GM04503 (cell line): ENCODE measurements at places on chromosomes 3 and 15.

DNA sequence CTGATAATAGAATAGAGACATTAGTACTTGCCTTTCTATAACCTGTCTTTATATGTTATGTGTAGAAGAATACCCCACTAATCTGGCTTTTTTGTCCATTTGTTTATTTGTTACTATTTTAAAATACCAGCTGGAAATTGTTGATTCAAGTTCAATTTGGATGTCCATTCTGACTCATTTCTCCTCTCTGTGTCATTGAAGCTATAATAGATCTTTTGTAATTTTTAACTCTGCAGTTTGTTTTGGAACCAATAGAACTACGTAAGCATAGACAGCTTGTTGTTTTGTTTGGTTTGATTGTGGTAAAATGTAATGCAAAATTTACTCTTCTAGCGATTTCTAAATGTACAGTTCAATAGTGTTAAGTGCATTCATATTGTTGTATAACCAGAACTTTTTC lies 390.4 kb downstream of the ZIC1 start:
- DNase-seq = no peak

- DNase-seq = no peak
Observed at GRCh38 chr3:122563717-122564025, 429 bp downstream of the PARP9 start.

GRCh38 chr3:174884776-174885568 lies 25.8 kb downstream of the NAALADL2 start:
- DNase-seq = no peak

DNA sequence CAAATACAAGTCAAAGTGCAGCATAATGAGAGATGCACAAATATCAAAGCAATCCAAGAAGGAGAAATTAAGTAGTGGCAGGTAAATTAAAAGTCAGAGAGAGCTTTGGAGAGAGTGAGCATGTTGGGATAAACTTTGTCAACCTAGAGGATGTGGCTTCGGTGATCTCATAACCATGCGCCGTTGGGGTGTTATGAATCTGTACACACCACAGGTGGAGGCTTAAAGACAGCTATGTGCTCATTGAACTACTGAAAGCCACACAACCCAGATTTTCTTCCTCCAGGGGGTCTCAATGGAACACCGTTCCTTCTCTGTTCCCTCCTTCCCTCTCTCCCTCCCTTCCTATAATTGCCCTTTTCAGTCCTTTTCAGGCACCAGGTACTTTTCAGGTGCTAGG lies 52.0 kb downstream of the SUCNR1 start:
- DNase-seq = no peak

DNA sequence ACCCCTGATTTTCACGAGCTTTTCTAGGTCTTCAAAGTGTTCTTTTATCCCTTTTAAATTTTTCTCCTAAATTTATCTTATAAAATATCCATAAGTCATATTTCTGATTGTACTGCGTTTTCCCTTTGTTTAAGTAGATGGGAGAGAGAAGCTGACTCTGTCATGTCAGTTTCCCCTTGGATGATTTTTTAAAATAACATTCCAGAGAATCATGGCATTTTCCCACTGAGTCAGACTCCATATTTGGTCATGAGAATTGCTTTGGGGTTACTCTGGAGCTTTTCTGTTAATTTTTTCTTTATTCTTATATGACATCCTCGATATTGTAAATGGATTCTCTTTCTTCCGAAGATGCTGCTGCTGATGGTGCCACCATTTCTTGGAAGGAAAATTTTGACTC lies 28.6 kb upstream of the UMPS start:
- DNase-seq = peak; percentile 42

DNA sequence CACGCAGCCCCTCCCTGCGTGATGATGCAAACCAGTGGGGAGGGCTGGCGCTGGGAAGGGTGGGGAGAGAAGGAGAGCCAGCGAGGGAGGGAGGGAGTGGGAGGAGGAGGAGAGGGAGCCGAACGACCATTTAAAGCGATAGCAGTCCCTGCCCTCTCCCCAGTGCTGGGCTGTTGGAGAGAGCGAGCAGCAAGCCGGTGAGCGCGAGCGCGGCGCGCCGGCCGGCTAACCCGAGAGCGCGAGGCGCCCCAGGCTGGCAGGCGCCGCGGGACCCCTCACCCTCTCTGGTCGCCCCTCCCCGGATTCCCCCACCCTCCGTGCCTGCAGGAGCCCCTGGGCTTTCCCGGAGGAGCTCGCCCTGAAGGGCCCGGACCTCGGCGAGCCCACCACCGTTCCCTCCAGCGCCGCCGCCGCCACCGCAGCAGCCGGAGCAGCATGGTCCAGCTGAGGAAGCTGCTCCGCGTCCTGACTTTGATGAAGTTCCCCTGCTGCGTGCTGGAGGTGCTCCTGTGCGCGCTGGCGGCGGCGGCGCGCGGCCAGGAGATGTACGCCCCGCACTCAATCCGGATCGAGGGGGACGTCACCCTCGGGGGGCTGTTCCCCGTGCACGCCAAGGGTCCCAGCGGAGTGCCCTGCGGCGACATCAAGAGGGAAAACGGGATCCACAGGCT lies at the start of gene GRM7:
Gene GRM7 (plus strand): TSS at position 162 of the 671 bp plus-strand sequence.
- no peak for DNase-seq

DNA sequence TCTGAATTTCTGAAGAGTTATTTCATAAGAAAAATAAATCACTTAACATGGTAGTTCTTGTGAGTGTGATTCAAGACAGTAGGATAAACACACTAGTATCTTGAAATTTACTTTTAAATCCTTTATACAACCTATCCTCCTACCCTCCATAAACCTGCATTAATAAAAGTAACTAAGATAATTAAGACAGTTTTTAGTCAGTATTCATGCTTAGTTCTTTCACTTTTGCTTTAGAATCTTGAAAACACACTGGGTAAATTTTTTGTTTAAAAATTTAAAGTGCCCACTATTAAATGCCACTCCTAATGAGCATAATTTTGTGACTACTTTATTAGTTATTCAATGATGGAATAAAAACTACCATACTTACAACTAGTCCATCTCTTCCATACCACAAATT lies 28.8 kb downstream of the GOLIM4 start:
- no peak for DNase-seq

GRCh38 chr3:197425485-197426120 lies 127.2 kb upstream of the DLG1 start:
- DNase-seq = no peak

GRCh38 chr3:149581681-149582370 lies 76.0 kb downstream of the WWTR1 start:
- DNase-seq = peak; percentile 75

- no peak for DNase-seq
Observed at GRCh38 chr3:63779227-63779626, 39.9 kb upstream of the C3orf49 start.

DNA sequence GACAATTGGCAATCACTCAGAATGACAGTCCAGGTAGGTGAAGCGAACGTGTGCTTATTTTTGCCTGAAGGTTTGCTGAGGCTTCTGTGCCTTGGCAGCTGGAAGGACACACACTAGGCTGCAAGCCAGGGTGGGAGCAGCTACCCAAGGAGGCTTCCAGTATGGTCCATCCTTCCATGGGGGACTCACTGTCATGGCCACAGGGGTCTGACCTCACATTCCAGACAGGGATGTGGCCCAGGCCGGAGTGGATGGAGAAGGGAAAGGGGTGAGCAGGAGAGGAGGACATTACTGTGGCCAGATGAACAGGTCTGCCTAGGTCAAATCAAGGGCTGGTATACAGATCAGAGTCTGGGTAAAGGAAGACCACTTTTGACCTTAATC lies 247.7 kb downstream of the ADAMTS17 start:
- DNase-seq = no peak

DNA sequence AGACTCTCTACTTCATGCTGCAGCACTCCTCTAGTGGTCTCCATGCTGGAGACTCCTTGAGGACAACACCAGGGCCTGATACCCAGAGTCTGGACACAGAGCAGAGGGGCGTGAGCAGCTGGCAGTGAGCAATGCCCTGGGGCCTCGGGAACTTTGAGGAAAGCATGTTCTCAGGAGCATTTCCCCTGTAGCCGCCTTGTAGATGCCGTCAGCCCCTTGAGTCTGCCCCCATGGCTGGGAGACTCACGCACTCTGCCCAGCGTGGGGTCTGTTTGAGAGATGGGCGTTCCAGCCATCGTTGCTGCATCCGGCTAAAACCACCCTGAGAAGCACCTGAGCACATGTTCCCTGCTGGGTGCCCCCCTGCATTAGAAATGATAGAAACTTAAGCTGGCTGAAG lies 56.8 kb downstream of the PLXNA1 start:
- DNase-seq = no peak

DNA sequence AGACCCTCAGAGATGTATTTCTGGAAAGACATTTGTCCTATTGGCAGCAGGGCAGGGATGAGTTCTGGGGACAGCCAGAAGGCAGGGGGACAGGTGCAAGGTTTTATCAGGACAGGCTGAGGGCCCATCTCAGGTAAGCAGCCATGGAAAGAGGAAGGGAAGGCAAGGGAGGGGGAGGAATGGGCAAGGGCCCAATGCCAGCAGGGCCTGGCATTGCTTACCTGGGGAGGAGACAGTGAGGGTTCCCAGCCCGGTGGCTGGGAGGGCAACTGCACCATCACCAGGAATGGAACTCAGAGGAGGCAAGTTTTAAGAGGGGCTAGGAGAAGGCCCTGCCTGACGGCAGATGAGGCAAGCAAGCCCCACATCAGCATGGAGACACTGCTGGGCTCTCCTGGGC lies 3.1 kb downstream of the ARPIN start:
- DNase-seq = no peak

- DNase-seq = no peak
Observed at GRCh38 chr3:31232055-31233025, 300.4 kb upstream of the STT3B start.

- peak; percentile 37 for DNase-seq
Observed at GRCh38 chr15:87874896-87875711, 381.4 kb downstream of the NTRK3 start.

DNA sequence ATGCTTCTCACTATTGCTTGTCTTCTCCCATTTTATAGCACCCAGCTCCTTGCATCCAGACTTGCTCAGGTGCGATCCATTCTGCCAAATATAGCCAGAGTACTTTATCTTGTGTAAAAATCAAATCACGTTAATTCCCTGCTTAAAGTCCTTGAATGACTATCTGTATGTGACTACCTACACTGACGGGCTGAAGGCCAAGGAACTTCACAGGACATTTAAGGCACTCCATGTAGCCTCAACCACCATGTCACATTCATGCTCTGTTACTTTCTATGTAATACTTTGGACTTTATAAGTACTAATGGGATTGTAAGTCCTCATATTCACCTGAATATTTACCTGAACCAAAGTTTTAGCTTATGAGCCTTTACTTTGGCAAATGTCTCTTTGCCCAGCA lies 489.9 kb downstream of the MECOM start:
- no peak for DNase-seq

GRCh38 chr3:30302027-30302426 lies 304.4 kb upstream of the TGFBR2 start:
- DNase-seq = no peak

DNA sequence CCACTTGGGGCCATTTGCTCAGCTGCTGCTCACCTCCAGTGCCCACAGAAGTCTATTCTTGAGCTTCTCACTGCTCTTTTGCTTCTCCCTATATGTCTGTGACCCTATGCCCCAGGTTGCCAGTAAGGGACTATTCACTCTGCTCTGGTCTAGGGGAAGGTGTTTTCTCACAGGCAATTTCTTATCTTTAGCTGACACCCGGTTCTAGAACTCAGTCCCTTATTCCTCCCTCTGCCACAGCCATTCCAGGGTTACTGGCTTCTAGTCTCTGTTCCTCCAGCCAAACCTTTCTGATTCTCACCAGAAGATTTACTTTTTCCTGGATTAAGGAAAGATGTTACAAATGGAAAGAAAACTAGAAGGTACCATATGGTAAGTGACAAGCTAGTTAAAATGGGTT lies 574.0 kb downstream of the NTRK3 start:
- no peak for DNase-seq

- DNase-seq = no peak
Observed at GRCh38 chr3:81651139-81651538, 110.3 kb downstream of the GBE1 start.

GRCh38 chr3:108036984-108037741 lies 53.7 kb downstream of the CD47 start:
- DNase-seq = peak; percentile 50

DNA sequence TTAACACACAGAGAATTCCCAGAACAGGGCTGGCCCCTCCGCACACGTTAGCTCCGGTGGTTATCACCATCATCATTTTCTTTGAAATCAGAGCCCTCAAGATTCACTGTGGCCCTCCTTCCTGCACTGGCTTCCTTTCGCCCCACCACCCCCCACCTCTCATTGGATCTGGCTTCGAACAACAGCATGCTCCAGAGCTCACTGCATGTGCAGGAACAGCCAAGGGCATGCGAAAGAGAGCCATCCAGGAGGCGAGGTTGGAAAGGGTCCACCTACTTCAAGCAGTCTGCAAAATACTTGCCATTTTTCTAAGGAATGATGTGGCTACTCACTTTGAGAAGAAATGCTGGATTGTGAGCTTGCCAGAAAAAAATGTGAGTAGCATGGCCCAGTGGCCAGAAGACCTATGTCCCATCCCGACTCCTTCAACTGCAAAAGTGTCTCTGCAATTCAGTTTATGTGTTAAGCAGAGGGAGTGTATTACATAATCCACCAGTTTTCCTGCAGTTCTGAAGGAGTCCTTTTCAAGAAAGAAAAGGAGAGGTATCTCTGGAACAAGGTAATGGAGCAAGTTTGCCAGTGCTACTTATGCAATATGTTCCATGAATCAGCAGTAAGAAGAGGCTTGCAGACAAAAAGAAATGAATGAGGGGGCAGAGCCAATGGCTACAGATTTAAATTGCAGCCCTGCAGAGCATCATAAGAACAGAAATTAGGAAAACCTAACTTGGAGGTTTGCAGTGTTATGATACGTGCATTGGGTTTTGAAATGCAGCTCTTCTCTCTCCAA lies 92.8 kb downstream of the OCA2 start:
- DNase-seq = no peak

DNA sequence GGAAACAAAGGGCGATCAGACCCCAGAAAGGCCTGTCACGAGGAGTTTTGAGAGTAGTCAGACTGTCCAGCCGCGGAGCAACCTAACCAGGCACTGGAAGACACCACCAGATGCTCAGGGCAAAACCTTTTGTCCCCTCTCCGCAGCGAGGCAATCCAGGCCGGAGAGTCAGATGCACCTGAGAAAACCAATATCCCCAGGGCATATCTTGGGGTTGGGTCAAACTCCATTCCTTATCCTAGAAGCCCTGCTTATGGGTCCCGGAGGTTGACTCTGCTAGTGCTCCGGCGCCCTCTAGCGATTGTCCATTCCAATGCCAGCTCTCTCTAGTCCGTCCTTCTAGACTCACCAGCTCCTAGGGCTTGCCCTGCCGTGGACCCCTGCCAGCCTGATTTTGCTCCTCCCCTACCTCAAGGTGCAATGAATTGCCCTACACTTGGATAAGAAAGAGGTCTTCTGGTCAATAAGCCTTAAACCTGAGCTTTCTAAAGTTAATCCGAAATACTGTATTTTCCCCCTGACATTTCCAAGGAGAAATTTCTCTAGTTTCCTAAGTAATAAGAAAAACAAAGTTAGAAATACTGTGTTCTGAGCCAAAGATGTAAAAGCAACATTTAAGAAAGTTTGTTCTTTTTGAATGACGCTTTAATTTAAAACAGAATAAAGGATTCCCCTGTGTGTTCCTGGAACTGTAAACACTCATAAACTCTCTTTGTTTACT lies 5.5 kb downstream of the CPNE4 start:
- no peak for DNase-seq
